ENCODE measurements at places on chromosomes 3 and 15. TPM values are rescaled to one million over a fixed set of nuclear protein-coding genes. Genes with fewer than 3 reads are reported as not detected.

Gene PPP1R14D
- not detected for total RNA-seq

DNA sequence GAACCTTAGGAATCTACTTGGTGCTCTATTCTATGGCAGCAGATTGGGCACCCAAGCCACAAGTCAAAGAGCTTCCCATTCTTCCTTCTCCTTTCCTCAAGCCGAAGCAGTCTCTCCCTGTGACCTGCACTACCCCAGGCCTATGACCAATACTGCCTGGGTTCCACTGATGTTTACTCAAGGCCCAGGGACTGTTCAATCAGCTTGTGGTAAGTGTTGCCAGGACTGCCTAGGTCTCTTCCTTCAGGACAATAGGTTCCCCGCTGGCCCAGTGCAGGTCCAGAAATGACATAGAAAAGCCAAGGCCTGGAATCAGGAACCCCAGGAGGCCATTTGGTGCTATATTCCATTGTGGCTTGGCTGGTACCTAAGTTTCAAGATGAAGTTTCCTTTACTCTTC lies 397.9 kb downstream of the ZIC4 start:
- no peak overlapping the region for H3K4me3 ChIP-seq
- no peaks in the 10 kb centered on the region for H3K36me3 ChIP-seq
- no peaks in the 10 kb centered on the region for H3K4me1 ChIP-seq
- H3K27me3 ChIP-seq = no peaks in the 10 kb centered on the region

- no peaks in the 10 kb centered on the region for H3K36me3 ChIP-seq
- no peak for DNase-seq
- no peak overlapping the region for H3K4me3 ChIP-seq
- no peaks in the 10 kb centered on the region for H3K27me3 ChIP-seq
Measured at GRCh38 chr15:27365456-27365855, 394.5 kb downstream of the GABRG3 start.

- no peak for DNase-seq
- H3K4me1 ChIP-seq = peaks cover 3% of the 10 kb centered on the region
- no peak overlapping the region for H3K27ac ChIP-seq
- peaks cover 5% of the 10 kb centered on the region for H3K36me3 ChIP-seq
Measured at GRCh38 chr3:53823956-53824657, 22.1 kb downstream of the CHDH start.

DNA sequence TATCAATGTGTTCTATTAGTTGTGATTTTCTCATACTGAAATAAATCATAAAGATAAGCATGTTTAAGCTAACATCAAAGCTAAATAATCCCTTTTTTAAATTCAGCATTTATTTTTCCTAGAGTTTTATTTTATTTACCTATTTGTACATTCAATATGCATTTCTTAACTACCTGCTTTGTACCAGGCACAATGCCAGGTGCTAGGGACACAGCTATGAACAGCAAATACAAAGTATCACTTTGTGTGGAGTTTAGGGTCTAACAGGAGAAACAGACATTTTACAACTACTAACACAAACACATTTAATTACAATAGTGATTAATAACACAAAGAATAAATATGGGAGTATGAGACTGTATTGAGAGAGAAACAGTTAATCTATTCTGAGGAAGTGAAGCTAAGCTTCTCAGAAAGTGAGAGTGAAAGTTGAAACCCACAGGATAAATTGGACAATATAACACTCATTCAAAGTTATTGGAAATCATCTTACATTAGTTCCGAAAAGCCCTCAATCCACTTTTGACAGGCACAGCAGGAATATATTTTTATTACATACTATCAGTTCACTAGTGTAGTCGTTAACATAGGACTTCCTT lies 159.6 kb downstream of the GBE1 start:
- H3K27me3 ChIP-seq = no peaks in the 10 kb centered on the region
- H3K27ac ChIP-seq = no peak overlapping the region
- no peak overlapping the region for H3K4me3 ChIP-seq

Gene TEX55
- not detected for total RNA-seq

Gene GOLGA8T
- 0.80 TPM for total RNA-seq

GRCh38 chr15:51936105-51936478 lies 35.5 kb downstream of the LEO1 start:
- no peaks in the 10 kb centered on the region for H3K27me3 ChIP-seq
- peaks cover 12% of the 10 kb centered on the region for H3K36me3 ChIP-seq
- no peak for DNase-seq
- no peak overlapping the region for H3K4me3 ChIP-seq

Measured in lung (tissue), 17 donors.